ENCODE measurements at places on chromosomes 7 and 10. TPM values are rescaled to one million over a fixed set of nuclear protein-coding genes. Genes with fewer than 3 reads are reported as not detected.
A peak's percentile ranks its signal among the peaks of the same experiment; 100 is the strongest.

CACNB2 gene
- total RNA-seq, result 14.6 TPM

FRAT1 gene
- total RNA-seq, result 2.4 TPM

GRCh38 chr7:15459018-15459615 lies 102.7 kb downstream of the AGMO start:
- no peak for DNase-seq

GRCh38 chr7:120583899-120584586 lies 273.9 kb downstream of the TSPAN12 start:
- no peak for DNase-seq

- peak; percentile 93 for DNase-seq
These were observed 1.9 kb downstream of the TTYH3 start for GRCh38 chr7:2633538-2634266.

GRCh38 chr10:77717336-77717735 lies 79.7 kb upstream of the KCNMA1 start:
- DNase-seq, result no peak

GRCh38 chr10:20835335-20835734 lies 61.8 kb downstream of the NEBL start:
- no peak for DNase-seq

GRCh38 chr7:49479936-49480544 lies 293.4 kb upstream of the VWC2 start:
- DNase-seq, result no peak

GRCh38 chr10:97714401-97715258 lies 1.1 kb downstream of the MARVELD1 start:
- peak; percentile 92 for DNase-seq

DNA sequence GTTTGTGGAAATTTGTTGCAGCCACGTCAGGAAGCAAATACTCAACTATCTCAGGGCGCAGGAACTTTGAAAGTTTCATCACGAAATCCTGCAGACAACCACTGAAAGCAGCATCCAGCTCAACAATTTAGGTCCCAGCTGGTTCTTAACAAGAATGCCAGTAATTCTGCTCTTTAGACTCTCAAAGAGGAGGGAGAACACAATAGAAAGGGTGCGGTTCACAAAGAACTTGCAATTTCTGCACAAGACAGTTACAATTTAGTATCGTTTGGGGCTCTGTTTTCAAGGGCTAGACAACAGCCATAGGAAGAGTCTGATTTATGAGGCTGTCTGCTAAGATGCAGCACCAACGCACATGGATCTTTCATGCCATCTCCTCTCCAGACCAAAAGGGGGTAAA lies 223.1 kb downstream of the FGFR2 start:
- no peak for DNase-seq

DNA sequence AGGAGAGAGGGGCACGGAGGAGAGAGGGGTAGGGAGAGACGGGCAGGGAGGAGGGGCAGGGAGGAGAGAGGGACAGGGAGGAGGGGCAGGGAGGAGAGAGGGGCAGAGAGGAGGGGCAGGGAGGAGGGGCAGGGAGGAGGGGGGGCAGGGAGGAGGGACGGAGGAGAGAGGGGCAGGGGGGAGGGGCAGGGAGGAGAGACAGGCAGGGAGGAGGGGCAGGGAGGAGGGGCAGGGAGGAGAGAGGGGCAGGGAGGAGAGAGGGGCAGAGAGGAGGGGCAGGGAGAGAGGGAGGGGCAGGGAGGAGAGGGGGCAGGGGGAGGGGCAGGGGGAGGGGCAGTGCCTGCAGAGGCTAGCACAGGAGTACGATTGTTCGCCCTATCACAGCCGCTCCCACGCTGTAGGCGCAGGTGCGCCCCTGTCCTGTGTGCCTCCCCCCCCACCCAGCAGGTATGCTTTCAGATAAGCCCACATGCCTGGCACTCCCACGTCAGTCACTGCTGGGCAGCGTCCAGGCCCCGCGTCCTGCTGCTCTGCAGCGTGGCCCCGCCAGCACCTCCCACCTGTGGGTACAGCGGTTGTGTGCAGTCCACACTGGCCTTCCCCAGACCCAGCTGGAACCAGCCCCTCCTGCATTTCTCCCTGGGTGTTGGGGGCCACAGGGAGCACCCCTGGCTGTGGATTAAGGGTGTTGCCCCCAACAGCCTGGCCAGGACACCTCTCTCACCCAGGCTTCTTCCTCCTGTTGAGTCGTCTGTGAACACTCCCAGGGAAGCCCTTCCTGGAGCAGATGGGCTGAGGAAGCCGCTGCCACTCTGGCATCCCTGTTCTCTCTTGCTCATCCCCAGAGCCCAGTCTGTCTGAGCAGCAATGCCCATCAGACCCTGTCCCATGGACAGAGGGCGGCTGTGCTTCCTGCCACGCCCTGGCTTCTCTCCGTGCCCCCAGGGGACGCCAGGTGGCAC lies 10.8 kb downstream of the NKX6-2 start:
- no peak for DNase-seq
